ENCODE measurements at places on chromosomes 3 and 15.

DNA sequence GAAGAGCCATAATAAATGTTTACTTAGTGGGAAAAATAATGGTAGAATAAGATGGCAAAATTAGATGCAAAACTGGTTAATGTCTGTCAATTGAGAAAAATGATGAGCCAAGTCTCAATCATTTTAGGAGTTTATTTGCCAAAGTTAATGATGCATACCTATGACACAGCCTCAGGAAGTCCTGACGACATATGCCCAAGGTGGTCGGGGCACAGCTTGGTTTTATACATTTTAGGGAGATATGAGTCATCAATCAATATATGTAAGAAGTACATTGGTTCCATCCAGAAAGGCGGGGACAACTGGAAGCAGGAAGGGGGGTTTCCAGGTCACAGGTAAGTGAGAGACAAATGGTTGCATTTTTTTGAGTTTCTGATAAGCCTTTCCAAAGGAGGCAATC is 31.5 kb downstream of the CLEC3B start:
- DNase-seq, result no peak

DNA sequence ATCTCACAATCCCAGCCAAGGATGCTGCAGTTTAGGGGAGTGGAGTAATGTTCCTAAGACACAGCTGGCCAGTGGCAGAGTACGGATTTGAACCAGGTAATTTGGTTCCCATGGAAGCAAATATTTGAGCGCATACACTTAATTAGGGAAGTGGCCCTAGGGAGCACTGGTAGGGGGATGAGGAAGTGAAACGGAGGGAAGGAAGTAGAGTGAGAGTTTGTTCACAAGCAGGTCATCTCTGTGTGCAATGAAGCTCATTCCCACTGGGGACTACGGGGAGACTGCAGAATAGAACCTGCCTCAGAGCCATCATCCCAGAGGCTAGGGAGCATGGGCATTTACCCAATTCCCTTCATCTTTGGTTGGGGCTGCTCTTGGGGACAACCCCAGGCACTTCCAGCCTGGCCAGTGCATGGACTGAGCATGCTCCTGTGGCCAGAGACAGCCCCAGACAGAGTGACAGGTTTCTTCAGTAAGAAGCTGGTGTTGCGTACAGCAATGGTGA is 317.2 kb upstream of the PROK2 start:
- no peak for DNase-seq

GRCh38 chr3:160174621-160175020 is 50.6 kb upstream of the C3orf80 start:
- no peak for DNase-seq

DNA sequence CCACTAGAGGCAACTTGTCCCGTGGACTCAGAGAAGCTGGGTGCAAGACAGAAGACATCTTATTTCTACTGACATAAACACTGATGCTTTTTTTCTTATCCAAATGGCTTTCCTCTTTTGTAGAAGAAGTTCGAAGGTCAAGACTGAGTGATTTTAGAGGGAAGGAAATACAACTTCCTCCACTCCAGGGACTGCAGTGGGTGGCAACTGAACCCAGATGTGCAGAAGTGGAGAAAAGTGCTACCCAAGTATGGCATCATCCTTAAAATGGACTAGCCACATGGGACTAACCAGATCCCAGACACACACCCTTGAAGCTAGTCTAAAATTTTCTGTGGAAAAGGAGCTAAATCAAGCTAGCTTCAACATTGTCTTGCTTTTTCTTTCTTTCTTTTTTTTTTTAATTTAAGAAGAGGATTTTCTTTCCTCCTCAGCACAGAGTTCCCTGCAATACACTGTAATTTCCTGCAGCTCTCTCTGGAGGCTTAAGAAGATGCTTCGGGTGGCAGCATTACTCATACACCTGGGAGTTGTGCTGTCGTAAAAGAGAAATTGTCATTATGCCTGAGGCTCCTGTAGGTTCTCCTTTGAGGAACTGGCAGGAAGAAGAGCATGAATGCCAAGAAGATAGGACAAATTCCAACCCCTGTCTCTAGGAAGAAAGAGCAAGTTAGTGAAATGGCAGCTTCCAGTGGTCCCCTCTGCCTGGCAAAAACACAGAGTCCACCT is 3.8 kb upstream of the FRMD4B start:
- DNase-seq, result no peak

GRCh38 chr15:66655511-66655910 is 46.5 kb upstream of the SMAD6 start:
- DNase-seq, result no peak

DNA sequence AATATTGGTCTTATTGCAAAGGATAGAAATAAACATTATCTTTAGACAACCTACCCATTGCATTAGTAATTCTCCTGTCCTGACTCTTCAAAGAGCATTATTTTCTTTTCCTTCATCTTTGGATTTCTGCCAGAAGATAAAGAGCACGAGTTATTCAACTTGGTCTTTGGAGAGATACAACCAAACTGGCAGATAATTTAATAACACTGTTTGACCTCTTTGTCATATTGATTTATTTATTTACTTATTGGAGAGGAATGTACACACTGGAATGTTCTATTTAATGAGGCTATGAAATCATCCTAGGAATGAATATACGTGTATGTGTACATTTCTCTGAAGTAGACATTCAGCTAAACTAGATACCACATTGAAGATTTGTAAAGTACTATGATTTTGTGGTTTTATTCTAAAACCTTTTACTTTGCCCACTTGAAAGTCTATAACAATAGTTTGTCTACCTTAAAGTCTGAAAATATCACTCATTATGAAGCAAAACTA is 462.1 kb downstream of the C3orf38 start:
- no peak for DNase-seq

GRCh38 chr15:84649706-84650105 is 4.4 kb downstream of the WDR73 start:
- DNase-seq, result no peak

GRCh38 chr3:184737641-184738505 is 26.0 kb upstream of the MAGEF1 start:
- no peak for DNase-seq

DNA sequence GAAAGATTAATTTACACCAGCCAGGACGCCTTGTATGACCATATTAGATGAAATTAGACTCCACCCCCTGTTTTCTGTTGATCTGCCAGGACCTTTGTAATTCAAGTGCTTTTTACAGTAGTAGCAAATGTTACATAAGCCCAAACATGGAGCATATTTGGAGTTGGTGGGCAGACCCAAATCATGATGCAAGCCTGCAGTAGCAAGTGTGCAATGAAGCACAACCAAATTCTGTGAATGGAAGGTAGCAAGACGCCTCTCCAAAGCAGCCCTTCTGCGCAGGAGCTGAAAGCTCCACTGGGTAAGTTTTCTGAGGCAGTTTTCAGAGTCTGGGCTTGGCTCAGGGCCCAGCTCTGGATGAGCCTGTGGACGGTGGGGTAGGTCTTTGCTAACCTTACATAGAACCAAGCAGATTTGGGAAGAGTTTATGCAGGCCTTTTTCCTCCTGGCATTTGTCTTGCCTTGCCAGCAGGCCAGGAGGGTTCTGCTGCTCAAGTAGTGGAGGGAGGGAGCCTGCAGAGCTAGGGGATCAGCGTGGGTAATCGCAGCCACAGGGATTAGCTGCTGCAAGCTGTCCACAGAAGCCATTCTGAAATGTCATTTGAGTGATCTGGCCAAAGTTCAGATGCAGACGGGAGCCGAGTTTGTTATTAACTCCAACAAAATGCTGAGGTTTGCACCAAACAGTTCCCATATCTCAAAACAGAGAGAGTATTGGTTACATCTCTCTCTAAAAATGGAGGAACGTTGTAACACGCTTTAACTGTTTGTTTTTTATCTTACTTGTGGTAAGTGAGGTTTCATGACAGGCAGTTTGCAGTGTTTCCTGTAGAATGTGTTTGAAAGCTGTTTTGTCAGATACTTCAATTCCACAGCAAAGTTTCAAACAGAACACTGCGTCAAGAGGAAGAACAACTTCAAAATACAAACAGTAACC is 55.4 kb downstream of the PSMD6 start:
- no peak for DNase-seq

DNA sequence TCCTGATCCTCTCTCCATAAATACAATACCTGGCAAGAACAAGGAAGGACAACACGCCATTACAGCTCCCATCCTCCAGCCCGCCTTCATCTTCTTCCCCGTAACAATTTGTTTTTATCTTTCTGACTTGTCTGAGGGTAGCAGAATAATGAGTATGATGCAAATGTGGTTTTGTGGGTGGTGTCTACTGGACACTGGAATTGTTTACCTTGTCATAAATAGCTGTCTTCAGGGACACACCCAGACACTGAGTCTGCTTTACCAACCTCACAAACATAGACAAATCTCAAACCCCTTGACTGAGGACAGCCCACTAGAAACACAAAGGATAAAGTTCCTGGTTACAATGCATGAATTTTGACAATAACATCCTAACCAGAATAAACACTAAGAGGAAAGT is 13.4 kb downstream of the WDR72 start:
- no peak for DNase-seq

DNA sequence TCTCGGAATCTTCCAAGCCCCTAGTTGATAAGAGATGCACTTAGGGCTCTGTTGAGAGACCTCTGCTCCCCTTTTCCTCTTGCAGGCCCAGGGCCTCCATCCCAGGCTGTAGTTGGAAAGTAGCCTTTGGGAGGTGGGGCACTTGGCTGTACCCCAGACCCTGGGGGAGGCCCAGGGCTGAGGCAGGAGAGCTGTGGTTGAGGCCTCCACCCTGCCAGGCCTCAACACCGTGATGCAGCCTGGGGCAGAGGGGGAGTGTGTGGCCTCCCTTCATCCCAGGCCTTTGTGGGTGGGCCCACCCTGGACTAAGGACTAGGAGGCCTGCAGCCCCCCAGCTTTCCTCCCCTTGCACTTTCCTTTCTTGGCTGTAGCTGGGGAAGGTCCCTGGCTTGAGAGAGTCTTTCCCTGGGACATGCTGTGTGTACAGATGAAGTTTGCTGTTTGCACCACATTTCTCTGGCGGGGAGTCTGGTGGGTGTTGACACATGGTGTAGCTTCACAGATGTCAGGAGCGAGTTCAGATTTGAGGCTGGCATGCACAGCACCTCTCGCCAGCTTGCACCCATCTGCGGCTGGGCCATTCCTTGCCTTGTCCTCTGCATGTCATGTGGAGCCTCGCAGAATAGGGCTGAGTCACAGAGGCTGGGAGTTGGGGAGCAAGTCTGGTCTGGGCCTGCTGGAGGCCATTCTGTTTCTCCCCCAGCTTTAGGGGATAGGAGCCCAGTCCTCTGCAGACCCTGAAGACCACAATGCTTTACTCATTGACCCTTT is 13.7 kb downstream of the PLEKHO2 start:
- no peak for DNase-seq

- no peak for DNase-seq
Measured at GRCh38 chr3:150965436-150965835, 7.1 kb downstream of the CLRN1 start.

- DNase-seq, result no peak
Measured at GRCh38 chr3:39280571-39280970, 735 bp upstream of the CX3CR1 start.

DNA sequence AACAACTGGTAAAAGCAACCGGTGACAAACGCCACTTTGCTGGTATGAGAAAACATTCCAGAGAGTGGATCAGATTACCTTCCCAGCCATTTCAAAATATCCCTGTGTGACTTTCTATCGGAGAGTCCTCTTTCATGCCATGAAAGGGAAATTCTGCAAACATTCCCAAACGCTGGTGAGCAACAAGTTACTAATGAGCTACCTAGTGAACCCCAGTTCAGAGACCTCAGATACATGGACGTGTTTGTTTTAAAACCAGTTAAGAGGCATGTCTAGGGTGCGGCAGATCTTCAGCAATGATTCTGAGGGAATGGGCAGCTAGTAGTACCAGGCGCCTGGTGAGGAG is 418.2 kb upstream of the NR2F2 start:
- no peak for DNase-seq

DNA sequence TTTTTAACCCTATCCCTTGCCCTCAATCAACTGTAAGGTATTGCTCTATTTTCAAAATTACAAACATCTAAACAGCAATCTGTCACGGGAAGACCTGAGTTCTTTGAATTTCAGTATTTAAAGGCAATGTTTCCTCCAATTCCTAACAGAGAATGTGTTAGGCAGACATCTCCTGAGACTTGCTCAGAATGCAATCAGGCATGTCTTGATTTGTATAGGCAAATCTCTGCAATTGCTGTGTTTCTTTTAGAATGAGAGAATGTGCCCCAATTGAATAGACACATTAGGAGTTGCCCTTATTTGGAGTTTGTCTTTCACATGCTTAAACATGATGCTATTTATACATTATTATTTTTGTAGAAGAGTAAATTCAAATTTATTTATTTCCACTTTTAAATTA is 205.6 kb downstream of the CADM2 start:
- no peak for DNase-seq

DNA sequence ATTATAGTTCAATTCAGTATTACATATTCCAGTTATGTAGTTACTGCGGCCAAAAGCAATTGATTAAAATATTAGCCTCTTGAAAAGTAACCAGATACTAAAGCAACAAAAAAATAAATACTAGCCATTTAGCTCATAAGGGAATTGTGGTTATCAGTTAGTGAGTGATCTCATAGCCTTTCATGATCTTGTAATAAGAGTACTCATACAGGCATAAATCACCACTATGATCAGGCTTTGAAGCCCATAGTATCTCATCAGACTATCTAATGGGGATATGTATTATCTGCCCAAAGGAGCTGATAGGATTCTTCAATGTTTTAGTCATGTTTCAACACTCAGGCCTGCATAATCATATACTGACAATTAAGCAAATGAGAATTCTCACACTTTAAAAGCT is 184.1 kb upstream of the CCDC54 start:
- no peak for DNase-seq

DNA sequence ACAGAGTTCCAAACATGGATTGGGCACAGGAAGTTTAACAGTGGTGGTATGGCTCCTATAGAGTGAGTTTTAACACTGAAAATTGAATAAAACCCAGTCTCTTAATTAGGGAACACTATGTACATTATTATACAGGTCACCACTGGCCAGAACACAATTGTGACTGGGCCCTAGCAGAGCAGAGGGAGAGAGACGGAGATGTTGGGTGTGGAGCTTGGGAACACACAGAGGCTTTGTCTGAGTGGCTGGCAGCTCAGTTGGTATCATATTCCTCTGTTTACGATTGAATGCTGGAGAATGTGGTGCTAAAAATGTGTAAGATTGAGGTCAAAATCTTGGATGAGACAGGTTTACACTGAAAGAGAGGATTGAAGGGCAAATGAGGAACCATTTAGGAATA is 6.8 kb upstream of the MOBP start:
- DNase-seq, result no peak

DNA sequence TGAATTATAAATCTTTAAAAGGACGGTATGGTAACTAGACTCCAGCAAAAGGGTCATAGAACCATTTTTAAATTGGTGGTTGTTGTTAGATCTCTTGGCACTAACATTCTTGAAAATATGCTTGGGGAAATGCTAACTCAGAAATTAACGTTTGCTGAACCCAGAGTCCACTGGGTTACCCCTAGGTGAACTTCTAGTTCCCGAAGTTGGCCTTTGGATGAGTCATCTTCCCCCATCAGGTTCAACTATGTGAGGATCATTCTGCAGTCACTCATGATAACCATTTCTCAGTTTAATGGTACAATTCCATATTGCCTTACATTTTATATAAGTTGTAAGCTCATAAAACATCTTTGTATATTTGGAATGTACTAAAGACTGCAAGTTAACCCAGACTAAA is 204.7 kb downstream of the THSD4 start:
- no peak for DNase-seq

- no peak for DNase-seq
Measured at GRCh38 chr15:68463996-68464395, 32.0 kb upstream of the ITGA11 start.
